Upper lobe of left lung (tissue), 6 donors: ENCODE measurements at places on chromosomes 3 and 15. TPM values are rescaled to one million over a fixed set of nuclear protein-coding genes. Genes with fewer than 3 reads are reported as not detected.

GRCh38 chr3:134809427-134810051, 14.5 kb downstream of the EPHB1 start:
- no peaks in the 10 kb centered on the region for H3K27me3 ChIP-seq
- no peaks in the 10 kb centered on the region for H3K4me1 ChIP-seq
- no peak overlapping the region for H3K4me3 ChIP-seq
- H3K36me3 ChIP-seq = no peaks in the 10 kb centered on the region

GRCh38 chr3:72523429-72524151, 324.7 kb downstream of the SHQ1 start:
- H3K36me3 ChIP-seq = no peaks in the 10 kb centered on the region
- H3K27me3 ChIP-seq = no peaks in the 10 kb centered on the region
- H3K4me3 ChIP-seq = no peak overlapping the region

DNA sequence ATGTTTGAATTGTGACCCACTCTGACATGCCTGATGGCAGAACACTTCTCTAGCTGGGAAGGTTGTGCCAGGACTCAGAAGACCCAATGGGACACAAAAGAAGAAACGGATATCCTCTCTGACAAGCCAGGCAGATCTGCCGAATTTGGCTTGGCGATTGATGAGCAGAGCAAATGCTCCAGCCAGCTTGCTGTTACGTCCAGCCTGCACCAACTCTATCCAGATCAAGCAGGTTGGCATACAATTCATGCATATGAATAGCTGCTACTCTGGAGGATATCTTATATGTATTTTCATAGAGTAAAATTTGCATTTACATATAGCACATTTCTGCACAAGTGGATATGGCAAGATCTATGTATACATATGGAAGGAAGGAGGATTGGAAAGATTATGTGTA, 102.8 kb downstream of the PEX5L start:
- no peak overlapping the region for H3K4me3 ChIP-seq
- DNase-seq = no peak
- H3K4me1 ChIP-seq = no peaks in the 10 kb centered on the region
- H3K27ac ChIP-seq = no peak overlapping the region
- H3K27me3 ChIP-seq = no peaks in the 10 kb centered on the region

- H3K27ac ChIP-seq = no peak overlapping the region
- H3K4me3 ChIP-seq = no peak overlapping the region
- H3K36me3 ChIP-seq = peaks cover 39% of the 10 kb centered on the region
- H3K27me3 ChIP-seq = no peaks in the 10 kb centered on the region
These were observed 237.7 kb upstream of the ST8SIA2 start for GRCh38 chr15:92155934-92156333.

The GP9 gene
- 0.47 TPM for total RNA-seq

DNA sequence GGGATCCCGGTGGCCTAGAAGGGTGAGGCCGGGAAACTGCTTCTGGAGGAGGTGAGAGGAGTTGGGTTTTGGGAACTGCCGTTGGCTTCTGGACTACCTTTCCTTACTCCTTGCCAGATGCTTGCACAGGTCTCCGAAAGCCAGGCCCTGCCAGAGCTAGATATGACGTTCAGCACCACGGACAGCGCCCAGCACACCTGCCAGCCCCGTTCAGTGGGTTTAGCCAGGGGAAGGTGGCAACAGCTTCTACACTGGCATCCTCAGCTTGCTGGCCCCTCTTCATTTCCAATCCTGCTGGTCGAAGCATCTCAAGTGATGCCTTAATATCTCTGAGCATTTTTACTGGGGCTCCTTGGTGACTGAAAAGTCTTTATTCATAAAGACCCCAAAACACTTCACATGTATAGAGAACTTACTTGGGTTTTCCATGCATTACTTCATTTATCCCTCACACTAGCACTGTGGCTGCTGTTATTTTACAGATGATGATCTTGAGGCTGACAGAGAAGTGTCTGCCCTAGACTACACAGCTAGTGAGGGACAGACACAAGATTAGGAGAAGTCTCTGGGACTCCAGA, 21.9 kb downstream of the HCN4 start:
- H3K4me3 ChIP-seq = no peak overlapping the region
- no peaks in the 10 kb centered on the region for H3K4me1 ChIP-seq

GRCh38 chr3:52289338-52289746, 1.7 kb downstream of the GLYCTK start:
- H3K27ac ChIP-seq = no peak overlapping the region
- peaks cover 14% of the 10 kb centered on the region for H3K36me3 ChIP-seq
- no peak overlapping the region for H3K4me3 ChIP-seq
- H3K4me1 ChIP-seq = peaks cover 18% of the 10 kb centered on the region
- no peaks in the 10 kb centered on the region for H3K27me3 ChIP-seq
- DNase-seq = no peak

- H3K27ac ChIP-seq = no peak overlapping the region
- no peaks in the 10 kb centered on the region for H3K36me3 ChIP-seq
- peaks cover 12% of the 10 kb centered on the region for H3K4me1 ChIP-seq
These were observed 82.7 kb upstream of the TCF12 start for GRCh38 chr15:56835718-56836171.

DNA sequence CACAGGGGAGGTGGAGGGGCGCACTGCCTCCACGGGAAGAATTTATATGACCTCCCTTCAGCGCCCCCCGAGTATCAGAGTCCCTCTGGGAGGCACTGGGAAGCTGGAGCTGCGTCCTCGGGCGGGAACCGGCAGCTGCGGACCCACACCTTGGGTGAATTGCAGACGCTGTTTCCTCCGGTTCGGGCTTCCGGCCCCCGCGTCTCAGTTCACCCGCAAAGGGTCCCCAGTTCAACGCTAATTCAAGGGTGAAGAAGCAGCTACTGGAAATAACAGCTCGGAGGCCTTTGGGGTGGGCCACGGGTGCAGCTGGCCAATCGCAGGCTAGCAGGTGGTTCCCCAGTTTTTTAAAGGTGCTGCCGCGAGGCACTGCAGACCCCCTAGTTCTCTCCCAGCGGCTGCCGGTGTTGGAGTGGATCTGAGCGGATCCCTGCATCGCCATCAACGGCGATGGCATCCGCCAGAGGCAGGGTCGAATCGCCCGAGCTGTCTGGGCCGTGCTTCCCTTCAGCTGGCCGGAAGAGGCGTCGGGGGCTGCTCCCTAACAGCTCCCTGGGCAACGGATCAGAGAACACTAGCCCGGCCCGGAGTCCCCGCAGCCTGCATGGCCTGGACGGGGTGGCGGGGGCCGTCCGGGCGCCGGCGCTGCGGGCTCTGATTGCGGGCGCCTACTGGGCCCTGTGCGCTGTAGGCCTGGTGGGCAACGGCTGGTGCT, 19.4 kb upstream of the ADAMTS7 start:
- H3K27ac ChIP-seq = no peak overlapping the region
- DNase-seq = peak; percentile 73
- peak overlapping the region; percentile 28 for H3K4me3 ChIP-seq
- H3K36me3 ChIP-seq = no peaks in the 10 kb centered on the region
- H3K4me1 ChIP-seq = no peaks in the 10 kb centered on the region
- H3K27me3 ChIP-seq = no peaks in the 10 kb centered on the region

The LIPH gene
- total RNA-seq = 36.8 TPM

The IL17RD gene
- under 0.01 TPM for total RNA-seq

GRCh38 chr15:90685591-90686434, 31.3 kb upstream of the BLM start:
- no peaks in the 10 kb centered on the region for H3K36me3 ChIP-seq
- no peak overlapping the region for H3K4me3 ChIP-seq
- H3K4me1 ChIP-seq = no peaks in the 10 kb centered on the region
- no peak for DNase-seq
- H3K27ac ChIP-seq = no peak overlapping the region

DNA sequence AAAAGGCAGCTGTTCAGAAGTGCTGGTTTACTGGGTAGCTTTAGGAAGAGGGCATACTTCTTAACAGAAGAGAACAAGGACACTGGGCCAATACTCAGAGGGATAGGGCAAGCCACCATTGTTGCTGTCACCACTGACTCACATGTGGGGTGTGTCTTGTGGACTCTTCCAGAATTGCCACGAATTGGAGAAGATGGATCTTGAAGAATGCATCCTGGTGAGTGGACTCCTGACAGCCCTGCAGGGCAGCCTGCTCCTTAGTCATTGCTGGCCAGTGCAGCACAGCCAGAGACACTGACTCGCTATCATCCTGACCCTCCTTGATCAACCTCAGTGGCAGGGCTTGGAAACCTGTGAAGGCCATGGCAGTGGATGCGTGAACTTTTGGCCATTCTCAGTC, 62.3 kb downstream of the UBP1 start:
- H3K36me3 ChIP-seq = no peaks in the 10 kb centered on the region
- no peak overlapping the region for H3K27ac ChIP-seq
- H3K4me3 ChIP-seq = no peak overlapping the region
- H3K27me3 ChIP-seq = no peaks in the 10 kb centered on the region
- H3K4me1 ChIP-seq = no peaks in the 10 kb centered on the region
- no peak for DNase-seq

The VILL gene
- total RNA-seq = 33.8 TPM

GRCh38 chr3:53996141-53996874, 104.6 kb upstream of the SELENOK start:
- no peaks in the 10 kb centered on the region for H3K36me3 ChIP-seq
- H3K4me3 ChIP-seq = no peak overlapping the region
- H3K27me3 ChIP-seq = no peaks in the 10 kb centered on the region
- no peaks in the 10 kb centered on the region for H3K4me1 ChIP-seq
- DNase-seq = no peak

DNA sequence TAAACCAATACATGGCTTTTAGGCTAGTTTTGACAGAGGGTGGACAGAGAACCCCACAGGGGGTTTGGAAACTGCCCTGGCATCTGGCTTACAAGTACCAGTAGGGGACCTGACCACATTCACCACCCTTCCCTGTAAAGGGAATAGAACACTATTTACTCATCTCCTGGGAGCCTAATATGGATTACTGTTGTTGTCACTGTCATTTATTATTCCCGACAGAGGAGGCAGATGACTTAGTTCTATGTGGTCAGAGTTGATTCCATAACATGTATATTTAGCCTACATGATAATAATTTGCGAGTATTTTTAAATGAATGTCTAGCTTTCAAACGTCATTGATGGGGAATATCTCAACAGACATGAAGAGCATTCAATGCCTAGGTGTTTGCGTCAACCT, 15.9 kb downstream of the ZBTB38 start:
- no peak for DNase-seq
- peaks cover 17% of the 10 kb centered on the region for H3K4me1 ChIP-seq
- H3K27ac ChIP-seq = peak overlapping the region; percentile 30

GRCh38 chr15:92930054-92930621, 30.0 kb downstream of the CHD2 start:
- peaks cover 85% of the 10 kb centered on the region for H3K36me3 ChIP-seq
- no peak for DNase-seq
- H3K4me3 ChIP-seq = no peak overlapping the region
- peaks cover 16% of the 10 kb centered on the region for H3K4me1 ChIP-seq
- H3K27ac ChIP-seq = no peak overlapping the region
- no peaks in the 10 kb centered on the region for H3K27me3 ChIP-seq

The AKAP13 gene
- total RNA-seq = 329 TPM

GRCh38 chr15:40992241-40992741, 39.0 kb downstream of the CHAC1 start:
- peaks cover 43% of the 10 kb centered on the region for H3K36me3 ChIP-seq
- no peak overlapping the region for H3K27ac ChIP-seq
- no peaks in the 10 kb centered on the region for H3K27me3 ChIP-seq
- H3K4me1 ChIP-seq = no peaks in the 10 kb centered on the region
- H3K4me3 ChIP-seq = no peak overlapping the region

GRCh38 chr15:100889385-100890050, 9.9 kb downstream of the ALDH1A3 start:
- no peaks in the 10 kb centered on the region for H3K36me3 ChIP-seq
- peaks cover 8% of the 10 kb centered on the region for H3K4me1 ChIP-seq
- no peak overlapping the region for H3K4me3 ChIP-seq
- H3K27me3 ChIP-seq = no peaks in the 10 kb centered on the region
- DNase-seq = no peak

The LEKR1 gene
- total RNA-seq = 1.2 TPM

- peaks cover 23% of the 10 kb centered on the region for H3K4me1 ChIP-seq
- DNase-seq = peak; percentile 87
- H3K4me3 ChIP-seq = peak overlapping the region; percentile 84
These were observed 444 bp upstream of the ABHD14A start for GRCh38 chr3:51974277-51974962.

DNA sequence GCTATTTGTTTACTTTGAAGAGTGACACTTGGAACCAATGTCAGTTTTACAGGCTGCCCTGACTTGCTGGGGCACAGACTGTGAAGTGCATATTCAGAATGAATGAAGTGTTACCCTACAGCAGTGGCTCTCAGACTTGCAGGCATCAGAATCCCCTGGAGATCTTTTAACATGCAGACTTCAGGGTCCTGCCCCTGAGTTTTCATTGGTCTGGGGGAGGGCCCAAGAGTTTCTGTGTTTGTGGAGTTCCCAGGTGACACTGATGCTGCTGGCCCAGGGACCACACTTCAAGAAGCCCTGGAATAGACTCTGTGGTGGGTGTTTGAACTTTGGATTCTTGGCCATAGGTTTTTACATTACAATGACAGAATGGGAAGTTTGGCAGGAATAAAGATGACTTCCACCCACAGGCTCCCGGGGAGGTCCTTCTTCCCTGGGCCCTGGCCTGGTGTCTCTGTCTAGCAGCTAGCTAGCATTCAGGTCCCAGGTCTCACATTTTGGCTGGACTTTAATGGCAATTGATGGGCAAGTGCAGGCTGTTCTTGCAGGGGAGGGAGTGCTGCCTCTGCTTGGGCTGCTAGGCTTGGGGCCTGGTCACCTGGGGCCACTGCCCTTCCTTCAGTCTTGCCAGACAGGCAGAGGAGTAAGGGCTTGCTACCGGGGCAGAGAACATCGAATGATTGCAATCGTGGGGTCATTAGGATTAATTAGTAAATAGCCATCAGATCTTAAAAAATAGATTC, 149.0 kb downstream of the APBA2 start:
- no peaks in the 10 kb centered on the region for H3K36me3 ChIP-seq
- no peaks in the 10 kb centered on the region for H3K4me1 ChIP-seq
- no peak overlapping the region for H3K4me3 ChIP-seq
- no peaks in the 10 kb centered on the region for H3K27me3 ChIP-seq

GRCh38 chr3:151751161-151751560, 17.4 kb downstream of the AADACL2 start:
- H3K4me1 ChIP-seq = no peaks in the 10 kb centered on the region
- no peaks in the 10 kb centered on the region for H3K27me3 ChIP-seq
- DNase-seq = no peak
- H3K4me3 ChIP-seq = no peak overlapping the region

The ARPP21 gene
- total RNA-seq = not detected

The GP5 gene
- 0.09 TPM for total RNA-seq

DNA sequence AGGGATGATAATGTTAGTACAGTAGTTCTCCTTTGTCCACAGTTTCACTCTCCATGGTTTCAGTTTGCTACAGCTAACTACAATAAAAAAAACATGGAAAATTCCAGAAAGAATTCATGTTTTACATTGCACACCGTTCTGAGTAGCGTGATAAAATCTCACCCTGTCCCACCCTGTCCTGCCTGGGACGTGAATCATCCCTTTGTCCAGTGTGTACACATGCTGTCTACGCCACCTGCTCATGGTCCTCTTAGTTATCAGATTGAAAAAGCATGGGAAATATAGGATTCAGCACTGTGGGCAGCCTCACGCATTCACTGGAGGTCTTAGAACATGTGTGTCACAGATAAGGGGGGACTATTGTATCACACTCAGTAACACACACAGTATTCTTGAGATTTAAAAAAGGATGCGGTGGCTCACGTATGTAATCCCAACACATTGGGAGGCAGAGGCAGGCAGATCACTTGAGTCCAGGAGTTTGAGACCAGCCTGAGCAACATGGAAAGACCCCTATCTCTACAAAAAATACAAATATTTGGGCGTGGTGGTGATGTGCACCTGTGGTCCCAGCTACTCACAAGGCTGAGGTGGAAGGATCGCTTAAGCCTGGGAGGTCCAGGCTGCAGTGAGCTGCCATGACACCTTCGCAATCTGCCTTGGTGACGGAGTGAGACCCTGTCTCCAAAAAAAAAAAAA, 8.7 kb upstream of the FLNB start:
- DNase-seq = no peak
- H3K4me1 ChIP-seq = peaks cover 4% of the 10 kb centered on the region
- H3K27ac ChIP-seq = no peak overlapping the region
- H3K36me3 ChIP-seq = no peaks in the 10 kb centered on the region
- H3K27me3 ChIP-seq = no peaks in the 10 kb centered on the region
- H3K4me3 ChIP-seq = no peak overlapping the region
